ENCODE measurements at places on chromosomes 16 and 17. TPM values are rescaled to one million over a fixed set of nuclear protein-coding genes. Genes with fewer than 3 reads are reported as not detected.

- DNase-seq = peak; percentile 36
Observed at GRCh38 chr17:78357177-78357586, 2.7 kb downstream of the SOCS3 start.

- no peak for DNase-seq
Observed at GRCh38 chr16:88344411-88345030, 38.2 kb upstream of the ZNF469 start.

DNA sequence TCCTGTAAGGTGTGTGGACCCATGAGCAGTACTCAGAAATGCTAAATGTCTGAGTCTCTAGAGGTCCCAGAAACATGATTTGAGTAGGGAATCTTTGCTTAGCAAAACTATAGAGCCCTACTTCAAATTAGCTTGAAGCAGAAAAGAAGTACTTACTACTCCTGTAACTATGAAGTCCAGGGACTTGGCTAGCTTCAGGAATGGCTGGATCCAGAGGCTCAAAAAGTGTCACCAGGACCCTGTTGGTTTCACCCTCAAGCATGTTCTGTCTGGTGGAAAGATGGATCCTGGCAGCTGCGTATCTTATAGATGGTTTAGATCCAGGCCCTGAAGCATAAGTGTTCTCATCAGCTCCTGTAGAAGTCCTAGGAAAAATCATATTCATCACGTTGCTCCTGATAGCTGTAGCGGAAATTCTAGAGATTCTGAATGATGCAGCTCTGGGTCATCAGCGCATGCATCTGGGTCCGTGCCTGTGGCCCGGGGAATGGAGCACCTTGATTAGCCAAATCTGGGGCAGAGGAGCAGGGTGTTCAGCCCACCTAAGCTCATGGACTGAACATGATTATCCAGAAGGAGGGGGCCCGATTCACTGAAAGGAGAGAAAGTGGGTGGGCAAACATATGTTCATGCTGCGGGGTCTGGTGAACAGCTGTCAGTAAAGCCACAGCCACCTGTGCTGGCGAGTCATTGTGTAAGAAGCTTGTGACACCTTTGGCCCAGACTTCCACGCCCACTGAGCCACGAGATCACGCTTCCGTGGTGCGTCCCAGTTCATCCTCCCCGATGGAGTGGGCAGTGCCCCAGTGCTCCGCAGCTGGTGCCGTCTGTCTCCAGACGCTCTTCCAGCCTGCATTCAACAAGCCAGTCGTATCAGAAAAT lies 260.6 kb downstream of the CPPED1 start:
- DNase-seq = no peak

DNA sequence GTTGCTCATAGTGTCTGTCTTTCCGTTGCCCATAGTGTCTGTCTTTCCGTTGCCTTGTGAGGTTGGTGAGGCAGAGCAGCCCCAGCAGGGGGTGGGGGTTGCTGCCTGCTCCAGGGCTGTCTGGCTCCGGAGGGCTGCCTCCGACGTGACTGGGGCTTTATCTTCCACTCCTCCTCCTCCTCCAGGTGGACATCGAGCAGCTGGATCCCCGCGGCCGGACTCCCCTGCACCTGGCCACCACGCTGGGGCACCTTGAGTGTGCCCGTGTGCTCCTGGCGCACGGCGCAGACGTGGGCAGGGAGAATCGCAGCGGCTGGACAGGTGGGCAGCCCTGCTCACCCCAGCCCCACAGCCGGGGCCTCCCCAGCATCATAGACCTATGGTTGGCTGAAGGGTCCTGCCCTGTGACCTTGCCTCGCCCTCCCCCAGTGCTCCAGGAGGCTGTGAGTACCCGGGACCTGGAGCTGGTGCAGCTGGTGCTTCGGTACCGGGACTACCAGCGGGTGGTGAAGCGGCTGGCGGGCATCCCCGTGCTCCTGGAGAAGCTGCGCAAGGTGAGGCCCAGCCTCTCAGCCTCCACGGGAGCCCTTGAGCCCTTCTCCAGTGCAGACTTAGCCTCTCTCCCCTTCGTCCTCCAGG lies 14.7 kb downstream of the ANKRD13B start:
- DNase-seq = no peak

Gene KCTD19
- total RNA-seq = 0.24 TPM

Gene PITPNC1
- 20.4 TPM for total RNA-seq
